Spinal cord (tissue), 10 donors: ENCODE measurements at places on chromosomes 2 and 18. TPM values are rescaled to one million over a fixed set of nuclear protein-coding genes. Genes with fewer than 3 reads are reported as not detected.

Gene CRYGD
- 4.9 TPM for polyA plus RNA-seq

Gene RAB17
- 2.7 TPM for polyA plus RNA-seq

GRCh38 chr18:75290737-75291358, 80.3 kb downstream of the TSHZ1 start:
- DNase-seq = no peak

- DNase-seq = no peak
Observed at GRCh38 chr2:15745907-15746702, 154.4 kb downstream of the DDX1 start.

DNA sequence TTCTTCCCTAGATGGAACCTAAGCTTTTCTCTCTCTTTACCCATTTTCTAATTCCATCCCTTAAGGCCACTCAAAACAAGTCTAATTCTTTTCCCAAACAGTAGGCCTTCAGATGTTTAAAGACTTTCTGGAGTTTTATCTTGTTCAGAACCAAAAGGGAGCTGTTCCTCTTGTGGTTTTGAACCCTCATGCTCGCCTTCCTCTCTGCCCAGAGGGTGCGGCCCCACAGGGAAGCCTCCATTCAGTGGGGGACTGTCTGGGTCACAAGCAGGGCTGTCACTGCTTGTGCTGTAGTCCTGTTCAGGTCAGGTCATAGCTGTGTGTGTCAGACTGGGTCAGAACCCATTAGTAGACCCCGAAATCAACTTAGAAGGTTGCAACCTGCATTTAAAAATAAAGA, 56.5 kb downstream of the TET3 start:
- no peak for DNase-seq

DNA sequence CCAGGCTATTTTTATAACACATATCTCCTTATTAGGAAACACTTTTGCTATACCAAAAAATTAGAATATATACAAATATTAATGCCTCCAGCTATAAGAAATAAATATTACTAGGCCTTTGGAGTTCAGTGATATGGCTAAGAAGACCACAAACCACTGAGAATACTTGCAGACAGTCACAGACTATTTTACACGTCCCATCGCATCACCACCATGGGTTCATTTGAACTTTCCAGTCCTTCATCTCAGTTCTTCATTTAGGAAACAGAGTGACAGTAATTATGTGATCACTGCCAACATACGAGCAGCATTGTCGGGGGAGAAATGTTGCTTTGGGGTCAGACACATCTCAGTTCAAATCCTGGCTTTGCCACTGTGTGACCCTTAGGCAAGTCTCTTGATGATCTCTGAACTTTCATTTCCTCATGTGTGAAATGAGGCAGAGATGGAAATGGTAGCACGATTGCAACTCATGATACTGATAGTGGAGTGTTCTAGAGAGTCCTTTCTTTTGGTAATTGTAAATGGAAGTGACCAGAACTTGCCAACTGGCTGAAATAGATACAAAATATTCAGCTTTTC, 138.9 kb upstream of the NRP2 start:
- DNase-seq = no peak

- DNase-seq = no peak
Observed at GRCh38 chr2:239555571-239555905, 154.7 kb upstream of the HDAC4 start.

DNA sequence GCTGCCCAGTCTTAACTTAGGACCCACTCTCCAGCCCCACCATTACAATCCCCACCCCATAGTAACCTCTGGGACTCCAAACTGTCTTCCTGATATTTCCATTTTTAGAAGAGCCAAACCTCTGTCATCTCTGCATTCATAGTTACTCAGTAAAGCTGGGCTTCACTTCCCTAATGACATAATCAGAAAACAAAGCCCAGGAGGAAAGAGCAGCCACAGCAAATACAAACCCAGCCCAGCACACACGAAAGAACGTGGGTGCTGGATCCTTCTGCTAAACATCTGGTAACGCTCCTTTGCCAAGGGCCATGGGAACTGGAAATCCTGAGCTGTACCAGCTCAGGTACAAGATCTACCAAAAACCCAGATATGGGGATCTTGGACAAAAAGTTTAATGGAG, 36.8 kb upstream of the RIOK3 start:
- DNase-seq = no peak
